ENCODE measurements at places on chromosomes 1 and 21.
A peak's percentile ranks its signal among the peaks of the same experiment; 100 is the strongest.

DNA sequence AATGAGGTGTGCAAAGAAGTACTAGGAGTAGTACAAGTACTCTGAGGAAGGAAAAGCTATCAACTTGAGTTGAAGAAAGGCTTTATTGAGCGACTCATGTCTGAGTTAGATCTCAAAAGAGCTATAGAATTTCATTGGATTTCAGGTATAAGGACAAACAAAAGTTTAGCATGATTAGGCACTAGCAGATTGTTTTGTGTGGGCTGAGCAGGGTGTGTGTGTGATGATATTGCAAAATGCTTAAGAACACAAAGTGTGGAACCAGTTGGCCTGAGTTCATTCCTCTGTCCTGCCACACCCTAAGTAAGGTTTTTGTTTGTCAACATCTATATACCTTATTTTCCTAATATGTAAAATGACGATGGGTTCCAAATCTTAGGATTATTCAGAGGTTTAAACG is 158.9 kb downstream of the KCNK2 start:
- no peak for DNase-seq

DNA sequence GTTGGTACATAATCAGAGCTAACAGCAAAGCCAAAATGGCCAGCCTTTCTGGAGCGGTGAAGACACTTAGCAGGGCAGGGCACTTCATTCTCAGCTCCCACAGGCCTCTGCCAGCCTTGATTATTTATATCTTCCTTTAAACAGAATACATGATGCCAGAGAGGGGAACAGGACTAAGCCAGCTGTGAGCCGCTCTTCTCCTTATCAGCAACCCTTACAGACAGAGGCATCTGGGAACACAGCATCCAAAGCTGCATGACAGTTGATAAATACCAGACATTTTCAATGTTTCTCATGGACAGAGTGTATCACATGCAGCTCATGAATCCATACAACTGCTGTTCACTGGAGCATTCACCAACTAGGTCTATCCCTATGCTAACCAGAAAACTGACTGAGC is 29.1 kb downstream of the DNAJC11 start:
- no peak for DNase-seq

DNA sequence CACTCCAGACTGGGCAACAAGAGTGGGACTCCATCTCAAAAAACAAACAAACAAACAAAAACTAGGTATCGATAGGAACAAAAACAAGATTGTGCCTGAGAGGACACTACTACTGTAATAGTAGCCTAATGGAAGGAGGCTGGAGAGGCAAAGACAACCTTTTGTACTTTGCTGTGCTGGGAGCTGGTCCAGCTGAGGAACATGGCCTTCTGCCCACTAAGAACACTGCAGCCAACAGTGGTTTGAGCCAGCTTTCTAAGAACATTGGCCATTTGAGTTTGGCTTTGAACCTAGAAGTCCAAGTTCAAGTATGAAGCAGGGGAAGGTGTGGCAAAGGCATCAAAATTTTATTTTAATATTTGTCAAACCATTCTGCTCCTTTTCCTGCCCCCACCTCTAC is 22.7 kb upstream of the RGS8 start:
- no peak for DNase-seq

DNA sequence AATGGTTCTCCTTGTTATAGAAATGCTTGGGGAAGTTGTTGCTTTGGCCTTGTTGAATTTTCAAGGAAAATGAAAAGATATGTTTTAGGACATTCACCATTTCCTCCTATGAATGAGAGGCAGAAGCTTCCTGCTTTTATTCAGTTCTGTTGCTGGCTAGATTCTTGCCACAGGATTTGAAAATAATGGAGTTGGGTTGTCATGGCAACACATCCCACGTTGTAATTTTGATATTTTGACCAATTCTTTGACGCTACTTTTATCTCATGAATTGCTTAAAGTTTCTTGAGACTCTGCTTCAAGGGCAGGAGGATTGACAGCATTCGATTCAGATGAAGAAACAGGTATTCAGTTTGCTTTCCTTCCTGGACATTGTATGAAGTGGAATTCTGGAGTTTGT is 331.5 kb downstream of the PRDM2 start:
- no peak for DNase-seq

- DNase-seq = no peak
Measured at GRCh38 chr1:209783386-209783785, 973 bp downstream of the C1orf74 start.

GRCh38 chr21:29152916-29153315 is 22.5 kb downstream of the MAP3K7CL start:
- no peak for DNase-seq

DNA sequence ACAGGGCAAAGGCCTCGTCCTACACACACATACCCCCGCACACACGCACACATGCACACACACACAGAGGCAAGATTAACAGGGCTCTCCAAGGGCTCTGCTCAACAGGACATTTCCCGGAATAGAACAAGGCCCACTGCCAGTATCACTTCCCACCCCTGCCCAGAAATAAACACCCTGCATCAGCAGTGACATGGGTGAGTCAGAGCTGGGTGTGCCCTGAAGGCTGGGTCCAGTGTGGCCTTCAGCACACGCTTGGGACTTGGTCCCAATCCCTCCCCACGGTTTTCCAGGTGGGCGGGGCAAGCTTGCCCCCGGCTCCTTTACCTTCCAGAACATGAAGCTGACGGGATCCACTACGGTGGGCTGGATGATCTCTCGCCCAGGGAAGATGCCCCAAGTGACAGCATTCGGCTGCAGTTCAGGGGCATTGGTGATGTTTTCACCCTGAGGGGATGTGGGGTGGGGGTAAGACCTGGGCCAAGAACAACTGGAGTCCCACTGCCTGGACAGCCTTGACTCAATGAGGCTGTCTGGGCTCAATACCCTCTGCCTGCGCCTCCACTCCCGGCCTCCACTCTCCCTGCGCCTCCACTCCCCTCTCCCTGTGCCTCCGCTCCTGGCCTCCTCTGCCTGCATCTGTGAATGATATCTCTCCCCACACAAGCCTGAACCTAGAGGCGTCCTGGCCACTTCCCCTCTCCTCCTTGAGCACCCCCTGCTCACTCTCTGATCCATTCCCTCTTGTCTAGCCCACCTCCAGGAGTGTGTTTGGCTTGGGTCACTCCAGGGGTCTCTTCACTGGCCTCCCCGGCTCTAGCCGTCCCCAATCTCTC is 14.7 kb downstream of the MTHFR start:
- no peak for DNase-seq

GRCh38 chr1:68322096-68322495 is 89.8 kb upstream of the WLS start:
- DNase-seq = no peak

- no peak for DNase-seq
Measured at GRCh38 chr1:154589780-154590179, 18.2 kb downstream of the ADAR start.

GRCh38 chr1:70866542-70867264 is 180.9 kb downstream of the PTGER3 start:
- no peak for DNase-seq

GRCh38 chr1:15049067-15049466 is 104.5 kb upstream of the TMEM51 start:
- no peak for DNase-seq

GRCh38 chr1:158035014-158035413 is 41.6 kb downstream of the KIRREL1 start:
- no peak for DNase-seq

DNA sequence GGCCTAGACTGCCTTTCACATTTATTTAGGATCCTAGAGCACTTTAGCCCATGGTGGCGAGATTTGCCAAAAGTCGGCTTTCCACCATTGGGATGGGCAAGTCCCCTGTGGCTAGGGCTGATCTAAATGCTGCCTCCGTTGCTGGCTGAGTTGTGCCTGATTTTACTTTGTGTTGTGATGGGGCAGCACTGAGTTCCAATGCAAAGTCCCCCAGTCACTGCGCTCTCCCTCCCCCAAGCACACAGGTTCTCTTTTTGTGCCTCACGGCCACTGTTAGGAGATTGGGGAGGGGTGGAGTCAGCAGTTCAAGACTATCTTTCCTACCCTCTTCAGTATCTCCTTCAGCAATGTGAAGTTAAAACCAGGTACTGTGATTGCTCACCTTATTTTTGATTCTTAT is 66.7 kb upstream of the COX20 start:
- no peak for DNase-seq

DNA sequence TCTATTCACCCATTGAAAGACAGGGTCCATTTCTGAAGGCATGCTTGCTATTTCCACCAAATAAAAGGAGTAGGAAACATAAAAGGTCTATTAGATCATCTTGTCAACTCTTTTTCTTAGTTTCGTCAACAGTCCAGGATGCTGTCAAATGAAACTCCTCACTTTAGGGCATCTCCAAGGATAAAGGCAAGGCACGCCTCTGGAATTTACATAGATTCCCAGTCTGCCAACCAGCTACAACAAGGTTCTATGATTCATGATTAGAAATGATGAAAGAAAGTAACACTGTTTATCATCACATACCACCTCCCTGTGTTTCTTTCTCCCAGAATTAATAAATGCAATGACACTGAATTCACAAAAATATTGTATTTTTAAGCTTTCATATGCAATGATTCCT is 636.3 kb downstream of the LTN1 start:
- DNase-seq = no peak

- DNase-seq = no peak
Measured at GRCh38 chr1:27448982-27449381, 41.0 kb downstream of the WASF2 start.

DNA sequence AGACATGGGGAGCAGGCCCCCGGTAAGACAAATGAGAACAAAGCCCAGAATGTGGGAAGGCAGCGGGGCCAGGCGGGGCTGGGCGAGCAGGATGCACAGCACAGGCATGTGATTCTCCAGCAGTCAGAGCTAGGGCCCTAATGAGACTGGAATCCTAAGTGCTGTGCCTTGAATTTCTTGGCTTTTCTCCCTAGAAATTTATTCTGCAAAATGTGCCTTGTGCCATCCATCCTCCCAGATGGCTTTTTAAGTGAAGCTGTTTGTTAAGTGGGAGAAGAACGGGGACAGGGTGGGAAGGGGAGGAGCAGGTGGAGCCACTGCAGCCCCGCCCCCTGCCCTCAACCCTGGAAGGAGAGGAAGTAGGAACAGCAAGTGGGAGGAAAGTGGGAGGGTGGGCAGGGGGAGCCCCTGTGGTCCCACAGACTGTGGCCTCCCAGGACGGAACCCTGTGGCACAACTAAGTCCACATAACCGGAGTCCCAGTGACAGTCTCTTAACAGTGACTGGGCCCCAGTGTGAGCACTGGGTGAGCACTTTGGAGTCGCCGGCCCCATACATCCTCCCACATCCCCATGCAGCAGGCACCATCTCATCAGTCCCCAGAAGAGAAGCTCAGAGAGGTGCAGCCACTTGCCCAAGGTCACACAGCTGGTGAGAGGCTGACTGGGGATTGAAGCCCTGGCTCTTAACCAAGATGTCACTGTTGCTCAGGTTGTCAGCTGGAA is 216.9 kb downstream of the MATN1 start:
- no peak for DNase-seq

DNA sequence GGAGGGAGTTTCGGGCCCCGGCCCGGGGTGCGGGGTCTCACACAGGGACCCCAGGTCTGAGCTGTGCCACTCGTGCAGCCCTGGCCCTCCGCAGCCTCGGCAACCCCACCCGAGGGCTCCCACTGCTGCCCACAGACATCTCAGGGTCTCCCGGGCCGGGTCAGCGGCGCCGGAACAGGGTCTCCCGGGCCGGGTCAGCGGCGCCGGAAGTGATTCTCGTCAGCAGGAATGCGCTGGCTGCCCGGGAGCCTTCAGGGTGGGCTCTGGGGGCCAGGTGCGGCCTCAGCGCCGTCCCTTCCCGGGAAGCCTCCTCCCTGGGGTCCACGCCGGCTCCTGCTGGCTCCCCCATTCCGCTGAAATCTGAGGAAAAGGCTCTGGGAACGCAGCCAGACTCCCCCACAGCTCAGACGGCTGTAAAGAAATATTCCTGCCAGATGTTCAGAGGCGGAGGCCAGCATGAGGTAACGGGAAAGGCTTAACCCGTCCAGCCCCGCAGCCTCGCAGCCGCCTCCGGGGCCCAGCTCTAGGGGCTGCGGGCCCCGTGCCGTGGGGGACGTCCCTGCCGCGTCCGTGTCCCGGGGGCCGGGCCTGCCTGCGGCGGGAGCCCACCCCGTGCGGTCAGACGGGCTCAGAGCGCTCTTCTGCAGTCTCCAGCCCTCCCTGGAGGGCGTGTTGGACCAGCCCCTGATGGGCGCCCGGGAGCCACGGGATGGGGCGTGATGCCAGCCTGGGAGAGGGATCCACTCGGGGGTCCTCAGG is 8.7 kb upstream of the COL6A1 start:
- no peak for DNase-seq

DNA sequence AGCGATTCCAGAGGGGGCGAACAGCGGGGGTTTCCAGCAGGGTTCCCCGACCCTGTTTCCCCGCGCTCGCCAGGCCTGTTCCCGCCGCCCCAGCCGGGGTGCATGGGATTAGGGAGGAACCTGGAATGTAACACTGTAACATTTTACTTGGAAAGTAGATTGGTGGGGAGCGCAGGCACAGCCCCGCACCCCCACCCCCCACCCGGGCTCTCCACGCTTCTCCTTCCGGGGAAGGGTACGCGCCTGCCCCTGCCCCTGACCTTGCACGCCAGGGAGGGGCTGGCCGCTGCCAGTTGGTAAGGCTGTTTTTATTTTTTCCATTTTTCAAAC is 427 bp downstream of the FAM3B start:
- no peak for DNase-seq

GRCh38 chr1:185934476-185935189 is 200.4 kb downstream of the HMCN1 start:
- DNase-seq = no peak

DNA sequence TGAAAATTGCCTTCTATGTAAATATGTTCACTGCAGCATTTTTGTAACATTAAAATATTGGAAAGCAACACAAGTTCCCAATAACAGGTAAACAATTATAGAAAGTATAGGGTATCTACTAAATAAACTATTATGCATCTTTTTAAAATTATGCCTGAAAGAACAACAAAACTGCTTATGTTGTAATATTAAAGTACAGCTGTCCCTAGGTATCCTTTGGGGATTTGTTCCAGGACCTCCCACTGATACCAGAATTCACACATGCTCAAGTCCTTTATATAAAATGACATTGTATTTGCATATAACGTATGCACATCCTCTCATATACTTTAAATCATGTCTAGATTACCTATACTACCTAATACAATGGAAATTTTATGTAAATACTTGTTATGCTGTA is 121.8 kb upstream of the TNFSF4 start:
- no peak for DNase-seq

GRCh38 chr1:57483954-57484353 is 60.1 kb upstream of the DAB1 start:
- no peak for DNase-seq

DNA sequence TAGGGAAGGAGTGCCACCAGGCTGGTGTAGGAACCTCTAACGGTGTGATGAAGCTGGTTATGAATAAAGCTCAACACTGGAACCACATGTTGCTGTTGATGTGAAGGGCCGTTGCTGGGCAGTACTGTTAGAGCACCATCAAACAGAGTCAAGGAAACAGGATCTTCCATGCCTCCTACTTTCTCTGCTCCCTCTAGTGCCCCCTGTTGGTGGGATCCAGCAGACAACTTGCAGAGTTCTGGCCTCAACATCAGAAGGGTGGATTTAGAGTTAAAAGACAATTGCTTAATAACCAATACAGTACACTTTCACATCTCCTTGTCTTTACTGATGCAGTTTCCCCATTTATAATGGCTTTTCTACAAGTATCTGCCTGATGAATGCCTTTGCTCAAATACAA is 336.4 kb downstream of the NTNG1 start:
- DNase-seq = peak; percentile 18

- DNase-seq = peak; percentile 21
Measured at GRCh38 chr21:36994501-36995158, 11.9 kb upstream of the RIPPLY3 start.

- DNase-seq = no peak
Measured at GRCh38 chr1:155983191-155984024, 5.1 kb upstream of the ARHGEF2 start.

Measured in T-helper 2 cell (primary cell).